ENCODE measurements at places on chromosomes 2 and 18.

DNA sequence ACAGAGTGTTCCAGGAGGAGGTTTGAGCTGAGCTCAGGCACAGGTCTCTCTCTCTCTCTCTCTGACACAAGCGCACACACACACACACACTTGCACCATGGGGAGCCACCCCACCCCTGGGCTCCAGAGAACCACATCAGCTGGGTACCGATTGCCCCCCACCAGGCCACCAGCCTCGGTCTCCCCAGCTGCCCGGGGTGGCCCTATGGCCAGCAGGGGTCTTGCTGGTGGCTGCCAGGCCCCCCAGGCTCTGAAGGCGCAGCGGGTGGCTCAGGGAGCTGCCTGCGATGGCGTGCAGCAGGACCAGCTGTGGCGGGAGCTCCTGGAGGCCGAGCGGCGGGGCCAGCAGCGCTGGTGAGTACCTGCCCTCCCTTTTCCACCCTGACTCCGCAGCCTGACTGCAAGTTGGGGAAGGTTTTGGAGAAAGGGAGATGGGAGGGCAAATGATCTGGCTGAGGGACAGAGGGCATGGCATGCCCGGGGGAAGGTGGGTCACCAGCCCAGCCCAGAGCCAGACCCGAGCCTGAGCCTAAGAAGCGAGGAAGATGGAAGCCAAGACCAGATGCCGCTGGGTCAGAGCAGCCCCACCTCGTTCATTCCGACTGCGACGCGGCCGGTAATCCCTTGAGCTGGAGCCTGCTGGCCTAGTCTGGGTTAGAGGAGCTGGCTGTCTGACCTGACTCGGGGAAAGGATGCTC is 21.9 kb upstream of the SLC66A3 start:
- no peak for DNase-seq

DNA sequence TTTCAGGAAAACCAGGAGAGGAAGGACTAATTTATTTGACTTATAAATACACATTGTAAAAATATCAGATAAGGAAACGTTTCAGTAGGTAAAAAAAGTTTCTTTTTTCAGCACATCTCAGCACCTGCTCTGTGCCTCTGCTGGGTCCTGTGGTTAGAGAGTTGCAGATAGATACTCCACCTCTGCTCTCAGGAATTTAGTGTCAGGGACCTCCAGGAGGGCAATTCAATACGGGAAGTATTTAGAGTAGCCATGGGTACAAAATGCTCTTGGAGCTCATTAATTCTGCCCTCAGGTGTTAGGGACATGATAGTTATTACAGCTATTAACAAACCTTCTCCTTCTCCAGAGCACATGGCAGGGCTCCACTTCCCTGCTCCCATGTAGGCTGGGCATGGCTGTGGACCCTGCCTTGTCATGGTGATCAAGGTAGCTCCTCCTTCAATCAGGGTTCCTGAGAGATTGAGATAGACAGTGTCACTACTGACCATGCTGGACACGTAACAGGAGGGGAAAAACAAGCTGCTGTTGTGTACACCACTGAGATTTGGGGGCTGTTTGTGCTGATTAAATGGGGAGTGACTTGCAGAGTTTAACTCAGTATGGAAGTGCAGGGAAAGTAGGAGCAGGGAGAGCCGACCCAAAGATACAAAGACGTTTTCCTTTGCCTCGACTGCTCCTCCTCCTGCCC is 185.6 kb upstream of the COPS8 start:
- no peak for DNase-seq

DNA sequence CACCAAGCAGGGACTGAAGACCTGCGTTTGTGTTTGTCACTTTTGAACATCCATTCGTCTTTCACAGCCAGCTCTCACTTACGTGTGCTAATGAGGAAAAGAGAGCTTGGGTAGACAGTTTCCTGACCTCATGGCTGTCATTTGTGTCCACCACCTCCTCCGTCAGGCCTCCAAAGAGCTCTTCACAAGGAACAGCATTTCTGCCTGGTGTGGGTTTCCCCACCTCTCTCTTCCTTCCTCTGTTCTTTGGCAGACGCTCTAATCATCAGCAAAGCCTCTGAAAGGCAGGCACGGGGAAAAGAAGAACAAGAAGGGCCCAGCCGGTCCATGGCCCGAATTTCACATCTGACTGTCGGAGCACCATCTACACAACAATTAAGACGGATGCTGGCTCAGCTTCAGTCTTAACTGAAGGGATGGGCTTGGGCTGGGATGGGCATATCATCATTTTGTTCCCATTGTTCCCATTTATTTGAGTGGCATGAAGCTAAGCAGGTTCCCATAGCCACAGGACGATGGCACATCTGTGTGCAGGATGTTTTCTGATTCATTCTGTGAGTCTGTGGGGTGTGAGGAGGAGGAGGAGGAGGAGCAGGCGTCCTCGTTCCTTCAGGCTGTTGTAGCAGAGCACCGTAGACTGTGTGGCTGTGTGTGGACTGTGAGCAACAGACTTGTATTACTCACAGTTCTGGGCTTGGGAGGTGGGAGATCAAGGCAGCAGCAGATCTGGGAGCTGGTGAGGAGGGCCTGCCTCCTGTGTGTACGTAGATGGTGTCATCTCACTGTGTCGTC is 66.4 kb downstream of the TSHZ1 start:
- DNase-seq, result no peak

- DNase-seq, result no peak
Observed at GRCh38 chr2:3547915-3548314, 10.2 kb downstream of the RNASEH1 start.

GRCh38 chr2:234826681-234827080 is 125.1 kb upstream of the SH3BP4 start:
- DNase-seq, result no peak

All from NCI-H2081 treated with DMSO at 0.1 percent for 48 hours (cell line).